ENCODE measurements at places on chromosomes 1 and 21. TPM values are rescaled to one million over a fixed set of nuclear protein-coding genes. Genes with fewer than 3 reads are reported as not detected.

The GSTM1 gene
- not detected for total RNA-seq

The FMO4 gene
- 0.36 TPM for total RNA-seq

The NKAIN1 gene
- total RNA-seq, result under 0.01 TPM

The CZIB gene
- total RNA-seq, result 37.5 TPM

The CD1B gene
- not detected for total RNA-seq

The DISP1 gene
- total RNA-seq, result 4.7 TPM

The GPA33 gene
- total RNA-seq, result not detected

DNA sequence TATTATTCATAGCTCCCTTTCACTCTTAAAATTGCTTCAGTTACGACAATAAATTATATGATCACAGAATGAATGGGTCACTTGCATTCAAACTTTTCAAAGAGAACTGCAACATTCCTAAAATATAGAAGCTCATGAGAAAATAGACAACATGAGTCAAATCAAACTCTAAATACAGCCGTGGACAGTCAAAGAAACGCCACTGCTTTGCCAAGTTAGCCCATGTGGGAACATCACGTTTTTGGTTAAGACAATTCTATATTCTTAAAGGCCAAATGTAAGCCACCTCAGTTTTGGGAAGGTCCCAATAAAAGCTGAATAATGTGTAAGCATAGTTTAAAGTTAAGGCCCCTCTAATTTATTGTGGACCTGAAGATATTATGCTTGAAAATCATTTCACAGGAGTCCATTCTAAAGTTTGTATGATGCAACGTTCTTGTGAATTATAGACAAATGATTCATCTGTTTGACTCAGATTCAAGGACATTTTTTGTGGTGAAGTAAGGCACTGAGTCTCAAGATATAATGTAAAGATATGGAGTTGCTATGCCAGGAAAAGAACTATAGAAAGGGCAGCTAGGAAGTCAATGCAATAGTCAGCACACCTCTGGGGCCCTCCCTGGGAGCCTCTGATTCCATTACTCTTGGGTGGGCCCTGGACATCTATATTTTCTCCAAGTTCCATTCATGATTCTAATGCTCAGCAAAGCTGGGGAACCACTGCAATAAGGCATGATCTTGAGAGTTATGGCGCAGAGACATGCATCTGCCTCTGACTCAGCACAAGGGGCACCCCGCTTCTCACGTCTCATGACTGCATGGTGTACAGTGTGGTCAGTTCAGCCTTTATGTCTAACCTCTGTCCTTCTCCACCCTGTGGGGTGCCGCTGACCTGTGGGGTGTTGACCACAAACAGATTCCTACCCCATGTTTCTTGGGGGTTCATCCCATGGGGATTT, 33.9 kb downstream of the ETS2 start:
- peak; percentile 94 for DNase-seq

- DNase-seq, result no peak
Measured at GRCh38 chr1:209815490-209815889, 9.5 kb upstream of the IRF6 start.

- no peak for DNase-seq
Measured at GRCh38 chr1:34360574-34360973, 183.9 kb downstream of the C1orf94 start.

DNA sequence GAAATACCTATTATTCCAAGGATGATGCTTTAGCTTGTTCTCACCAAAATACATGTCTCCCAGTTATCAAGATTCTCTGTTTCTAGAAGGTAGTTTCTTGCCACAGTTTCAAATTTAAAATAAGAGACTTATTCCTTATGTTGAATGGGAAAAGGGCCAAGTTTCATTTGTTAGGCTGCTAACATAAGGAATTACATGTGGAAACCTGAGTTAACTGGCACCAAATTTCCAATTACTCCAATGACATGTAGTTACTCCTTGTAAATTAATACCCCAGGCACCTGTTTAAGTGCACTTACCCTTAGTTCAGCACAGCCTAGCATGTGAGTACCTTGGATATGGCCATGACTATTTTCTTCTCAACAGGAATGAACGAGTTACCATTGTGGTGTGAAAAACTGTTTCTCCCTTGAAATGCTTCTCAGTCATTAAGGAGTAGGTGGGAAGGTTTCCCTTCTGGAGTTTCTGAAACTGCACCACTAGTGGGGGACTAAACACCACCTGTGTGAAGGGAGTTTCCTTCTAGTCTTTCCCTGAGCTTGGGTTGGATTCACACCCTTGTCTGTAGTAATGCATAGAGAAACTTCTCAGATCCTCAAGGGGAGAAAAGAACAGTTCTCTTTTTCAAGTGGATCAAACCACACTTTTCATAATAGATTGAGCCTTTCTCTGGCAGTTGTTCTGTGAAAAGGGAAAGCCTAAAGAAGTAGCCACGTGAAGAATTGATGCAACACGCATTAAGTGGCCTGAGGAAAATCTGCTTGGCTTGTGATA, 32.3 kb upstream of the LRRC8C start:
- no peak for DNase-seq

DNA sequence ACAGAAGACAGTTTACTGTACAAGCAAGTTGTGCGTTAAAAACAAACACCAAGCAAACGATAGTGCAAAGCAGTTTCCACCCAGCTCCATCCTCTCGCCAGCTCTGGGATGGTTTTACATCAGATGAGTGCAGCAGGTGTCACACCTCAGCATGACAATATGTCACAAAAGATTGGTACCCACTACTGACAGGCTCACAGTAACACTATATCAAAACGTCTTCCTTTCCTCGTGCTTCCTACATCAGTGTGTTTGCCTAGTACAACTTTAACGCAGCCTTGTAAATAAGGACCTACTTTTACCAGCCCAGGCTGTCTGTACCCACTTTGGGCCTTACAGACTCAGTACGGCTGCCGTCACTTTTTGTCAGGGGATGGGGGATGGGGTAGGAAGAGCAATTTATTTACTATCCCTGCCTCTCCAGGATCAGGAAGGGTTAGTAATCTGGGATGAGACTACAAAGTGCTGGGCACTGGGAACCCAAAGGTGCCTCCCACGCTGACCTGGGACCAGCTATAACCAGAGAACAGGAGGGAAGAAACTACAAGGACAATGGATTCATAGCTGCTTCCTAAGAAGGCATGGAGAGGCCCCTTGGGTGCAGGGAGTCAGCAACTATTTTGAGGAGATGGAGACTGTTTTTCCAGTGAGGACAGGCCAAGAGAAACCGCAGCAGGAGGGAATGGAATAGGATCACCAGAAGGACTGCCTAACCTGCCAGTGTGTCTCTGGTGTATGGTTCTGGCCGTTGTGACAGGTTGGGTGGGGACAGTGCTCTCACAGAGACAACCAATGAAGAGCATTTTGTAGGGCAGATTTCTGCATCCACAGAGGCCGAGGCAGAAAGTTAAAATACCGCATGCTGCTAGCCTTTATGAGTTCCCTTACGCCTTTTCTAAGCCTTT, 30.2 kb downstream of the RUNX3 start:
- no peak for DNase-seq

DNA sequence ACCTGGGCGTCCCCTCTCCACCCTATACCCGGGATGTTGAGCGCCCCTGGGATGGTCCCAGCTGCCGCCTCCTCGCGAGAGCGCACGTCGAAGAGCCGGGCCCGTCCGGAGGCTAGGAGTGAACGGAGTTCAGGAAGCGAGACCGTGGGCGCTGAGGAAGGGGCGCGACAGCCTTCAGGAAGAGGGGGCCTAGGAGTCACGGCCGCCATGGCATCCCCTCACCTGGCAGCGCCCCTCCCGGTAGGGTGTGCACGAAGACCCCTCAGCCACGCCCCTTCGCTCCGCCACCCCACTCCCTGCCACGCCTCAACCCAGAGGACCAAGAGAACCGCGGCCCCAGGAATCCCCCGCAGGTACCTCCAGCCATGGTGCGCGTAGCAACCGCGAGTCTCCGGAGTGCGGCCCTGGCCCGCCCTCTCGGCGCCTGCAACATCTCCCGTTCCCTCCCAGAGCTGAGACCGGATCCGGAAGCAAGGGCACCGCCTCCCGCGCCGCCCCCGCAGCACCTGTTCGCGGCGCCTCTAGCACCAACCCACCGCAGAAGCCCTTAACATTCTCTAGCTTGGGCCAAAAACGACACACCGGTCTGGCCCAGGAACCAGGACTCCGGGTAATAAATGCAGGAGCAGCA, at the start of gene TSTD1:
Gene TSTD1, minus strand, starts transcription at position 442 of the 631 bp plus-strand sequence. Its CDS starts 75 bp downstream, at position 367.
- DNase-seq, result no peak

DNA sequence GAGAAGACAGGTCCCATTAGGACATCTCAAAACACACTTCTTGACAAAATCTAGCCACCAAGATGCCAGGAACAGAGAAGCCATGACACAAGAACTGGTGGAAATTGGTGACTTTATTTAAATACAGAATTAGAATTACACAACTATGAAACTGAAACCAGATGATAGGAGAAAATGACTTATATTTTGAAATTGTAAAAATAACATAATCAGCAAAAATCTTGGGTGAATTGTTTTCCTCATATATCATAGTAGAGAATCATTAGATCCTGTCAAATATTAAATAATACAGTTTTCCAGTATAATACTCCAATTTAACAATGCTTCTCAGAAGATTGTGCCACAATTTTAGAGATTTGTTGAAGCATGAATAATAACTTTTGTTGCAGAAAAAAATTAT, 81.5 kb upstream of the MROH9 start:
- no peak for DNase-seq

DNA sequence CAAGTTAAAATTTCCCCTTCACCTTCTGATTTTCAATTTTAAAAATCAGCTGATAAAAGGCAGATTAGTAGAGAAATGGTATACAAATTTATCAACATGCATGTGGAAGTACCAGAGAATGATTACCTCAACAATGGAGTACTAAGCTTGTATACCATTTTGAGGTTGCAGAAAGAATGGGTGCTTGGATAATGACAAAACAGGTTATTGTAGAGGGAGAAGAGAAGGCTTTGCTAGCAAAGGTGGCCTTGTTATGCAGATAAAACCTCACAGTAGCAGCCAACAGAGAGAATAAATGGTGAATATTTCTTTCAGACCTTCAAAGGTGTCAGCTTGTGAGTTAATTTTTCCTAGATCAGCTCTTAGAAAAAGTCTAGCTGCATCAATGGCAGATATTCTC, 1174.9 kb upstream of the ADGRL4 start:
- no peak for DNase-seq

GRCh38 chr1:227899141-227899819, 48.5 kb downstream of the WNT9A start:
- no peak for DNase-seq

- DNase-seq, result peak; percentile 17
Measured at GRCh38 chr1:22412932-22413727, 38.5 kb upstream of the ZBTB40 start.

DNA sequence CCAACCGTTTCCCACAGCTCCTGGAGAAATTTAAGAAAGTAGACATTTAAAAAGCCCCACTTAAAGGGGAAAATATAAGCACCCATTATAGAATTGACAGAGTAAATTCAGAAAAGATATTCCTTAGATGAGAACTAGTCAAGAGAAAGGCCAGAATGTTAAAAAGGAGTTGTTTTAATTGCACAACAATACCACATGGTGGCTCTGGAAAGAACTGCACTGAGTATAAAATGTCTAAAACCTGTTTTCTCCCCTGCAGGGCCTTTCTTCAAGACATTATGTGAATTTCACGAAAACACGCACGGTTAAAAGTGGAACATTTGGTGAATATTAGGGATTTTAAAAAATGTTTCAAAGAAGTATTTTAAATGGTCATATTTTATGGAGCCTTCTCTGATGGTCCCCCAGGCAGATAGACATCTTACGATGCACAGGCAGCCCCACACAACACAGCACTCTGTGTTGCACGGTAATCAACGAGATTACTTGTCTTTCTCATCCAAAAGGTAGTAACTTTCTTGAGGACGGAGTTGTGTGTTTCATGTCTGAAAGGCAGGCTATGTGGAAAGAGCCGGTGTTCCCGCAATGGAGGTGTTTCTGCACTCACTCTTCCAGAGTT, 101.9 kb downstream of the PRRX1 start:
- DNase-seq, result peak; percentile 64

DNA sequence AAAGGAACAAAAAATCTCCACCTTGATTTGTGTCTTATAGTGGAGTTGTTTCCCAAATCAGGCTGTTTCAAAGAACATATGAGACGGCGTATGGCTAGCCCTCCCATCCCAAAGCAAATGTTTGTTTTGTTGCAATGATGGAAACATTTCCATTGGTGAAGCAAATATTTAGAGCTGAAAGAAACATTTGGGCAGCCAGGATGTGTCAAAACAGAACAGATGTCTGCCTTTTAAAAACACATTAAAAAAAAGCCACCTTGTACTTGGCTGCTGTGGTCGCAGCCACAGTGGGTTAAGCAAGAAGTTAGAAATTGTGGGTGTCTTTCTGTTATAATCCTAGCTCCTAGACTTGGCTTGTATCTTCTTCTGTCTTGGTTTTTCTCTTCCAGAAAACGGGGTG, 116.3 kb downstream of the PEX14 start:
- DNase-seq, result no peak

GRCh38 chr1:229381234-229381633, 38.4 kb upstream of the CCSAP start:
- DNase-seq, result no peak

- DNase-seq, result no peak
Measured at GRCh38 chr1:27010226-27010994, 2.2 kb downstream of the TENT5B start.

DNA sequence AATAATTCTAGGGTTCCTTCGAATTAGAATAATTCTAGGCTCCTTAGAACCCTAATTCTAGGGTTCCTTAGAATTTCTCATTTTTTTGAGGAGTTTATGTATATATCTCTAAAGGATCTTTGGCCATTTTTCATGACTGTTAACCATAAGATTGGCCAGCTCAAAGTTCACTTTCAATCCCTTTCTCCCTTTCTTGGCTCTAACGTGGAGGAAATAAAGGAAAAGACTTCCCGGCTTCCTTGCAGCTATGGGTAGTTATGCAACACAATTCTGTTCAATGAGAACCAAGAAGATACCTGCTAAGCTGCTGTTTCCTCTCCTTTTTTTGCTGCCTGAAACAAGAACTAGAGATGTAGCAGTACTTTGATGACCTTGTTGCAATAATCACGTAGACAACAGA, 27.2 kb downstream of the SLC35A3 start:
- DNase-seq, result no peak

- DNase-seq, result no peak
Measured at GRCh38 chr1:48073798-48074530, 76.8 kb upstream of the TRABD2B start.

DNA sequence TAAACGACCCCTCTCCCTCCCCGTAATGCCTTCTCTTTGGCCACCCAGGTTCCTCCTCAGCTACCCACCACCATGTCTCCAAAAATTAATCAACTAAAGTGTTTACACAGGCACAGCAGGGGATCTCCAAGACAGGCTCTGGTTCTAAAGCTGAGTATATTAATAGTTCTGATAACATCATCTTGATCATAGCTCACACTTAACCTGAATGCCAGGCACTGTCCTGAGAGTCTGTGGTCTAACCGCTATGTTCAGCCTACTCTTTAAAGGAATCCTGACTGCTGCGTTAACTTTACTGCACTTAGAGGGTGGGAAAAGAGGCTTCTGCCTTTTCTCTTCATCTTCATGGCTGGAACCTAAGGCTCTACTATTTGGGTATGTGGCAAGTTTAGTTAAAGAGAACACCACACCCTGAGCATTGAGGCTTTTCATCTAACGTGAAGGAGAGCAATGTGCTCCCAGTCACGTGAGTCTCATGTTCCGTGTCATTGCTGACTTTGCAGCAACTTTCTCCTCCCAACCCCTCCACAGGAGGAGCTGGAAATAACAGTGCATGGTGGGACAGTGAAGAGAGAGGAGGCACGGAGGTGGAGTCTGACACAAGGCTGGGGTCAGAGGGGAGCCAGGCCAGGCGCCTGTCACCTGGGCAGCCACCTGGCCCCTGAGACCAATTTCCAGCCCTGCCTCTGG, 86.4 kb downstream of the FAM78B start:
- DNase-seq, result no peak

- no peak for DNase-seq
Measured at GRCh38 chr1:106910798-106911197, 145.7 kb upstream of the PRMT6 start.

Measured in IMR-90 (cell line).